Cardiac ventricle fibroblast (primary cell): ENCODE measurements at places on chromosomes 6 and 20. TPM values are rescaled to one million over a fixed set of nuclear protein-coding genes. Genes with fewer than 3 reads are reported as not detected.

The CST5 gene
- not detected in 2 replicates for total RNA-seq

The ANGPT4 gene
- 0.05 and 0.06 TPM in 2 replicates for total RNA-seq

The SASH1 gene
- total RNA-seq, result 27.6 and 35.2 TPM in 2 replicates

The MYB gene
- total RNA-seq, result not detected in 2 replicates

The TMEM200A gene
- total RNA-seq, result 0.98 and 1.00 TPM in 2 replicates

The SLC35F1 gene
- not detected in 2 replicates for total RNA-seq

The MEI4 gene
- total RNA-seq, result not detected in 2 replicates

The BFSP1 gene
- total RNA-seq, result 1.6 and 2.2 TPM in 2 replicates

The OOEP gene
- not detected in 2 replicates for total RNA-seq

The FOXF2 gene
- total RNA-seq, result 0.83 and 1.2 TPM in 2 replicates

The EFCAB8 gene
- not detected in 2 replicates for total RNA-seq

The HIVEP2 gene
- 9.3 and 9.8 TPM in 2 replicates for total RNA-seq

The C6orf132 gene
- 0.54 and 0.94 TPM in 2 replicates for total RNA-seq

The SAPCD1 gene
- 0.44 and 0.50 TPM in 2 replicates for total RNA-seq

The HUS1B gene
- not detected in 2 replicates for total RNA-seq

The ADGB gene
- total RNA-seq, result not detected in 2 replicates
